ENCODE measurements at places on chromosomes 7 and 10.

GRCh38 chr10:95236068-95236903, 42.2 kb downstream of the ACSM6 start:
- DNase-seq, result no peak

- no peak for DNase-seq
Observed at GRCh38 chr10:82628373-82628772, 753.4 kb downstream of the NRG3 start.

GRCh38 chr10:56469482-56469881, 108.4 kb upstream of the ZWINT start:
- DNase-seq, result no peak

- peak; percentile 35 for DNase-seq
Observed at GRCh38 chr10:42753126-42753506, 29.5 kb upstream of the BMS1 start.

DNA sequence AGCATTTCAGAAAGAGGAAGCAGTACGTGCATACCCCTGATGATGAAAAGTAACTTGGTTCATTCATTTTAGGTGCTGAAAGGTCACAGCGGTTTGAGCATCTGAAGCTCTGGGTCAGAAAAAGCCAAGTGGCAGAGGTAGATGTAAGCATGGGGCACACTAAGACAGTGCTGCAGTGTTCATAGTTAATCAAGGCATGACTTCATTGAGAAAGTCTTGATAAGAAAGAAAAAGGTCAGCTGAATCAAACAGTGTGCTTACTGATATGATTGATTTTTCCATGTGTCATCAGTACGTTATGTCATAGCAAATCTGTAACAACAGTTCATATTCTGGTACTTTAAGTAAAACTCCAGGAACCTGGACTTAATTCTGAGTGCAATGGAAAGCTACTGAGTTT, 107.7 kb upstream of the PCLO start:
- no peak for DNase-seq

GRCh38 chr10:33136271-33136670, 178.2 kb upstream of the ITGB1 start:
- no peak for DNase-seq

GRCh38 chr10:8214587-8214986, 160.1 kb downstream of the GATA3 start:
- no peak for DNase-seq

DNA sequence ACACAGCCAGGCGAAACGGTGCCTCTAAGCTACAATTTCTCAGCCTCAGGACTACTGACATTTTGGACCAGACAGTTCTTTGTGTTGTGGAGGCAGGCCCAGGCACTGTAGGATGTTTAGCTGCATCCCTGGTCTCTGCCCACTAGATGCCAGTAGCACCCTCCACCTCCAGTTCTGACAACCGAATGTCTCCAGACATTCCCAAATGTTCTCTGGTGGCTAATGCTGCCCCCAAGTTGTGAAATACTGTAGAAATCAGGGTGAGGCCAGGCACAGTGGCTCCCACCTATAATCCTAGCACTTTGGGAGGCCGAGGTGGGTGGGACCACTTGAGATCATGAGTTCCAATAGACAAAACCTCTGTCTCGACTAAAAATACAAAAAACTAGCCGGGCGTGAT, 18.2 kb downstream of the HNRNPF start:
- DNase-seq, result no peak

DNA sequence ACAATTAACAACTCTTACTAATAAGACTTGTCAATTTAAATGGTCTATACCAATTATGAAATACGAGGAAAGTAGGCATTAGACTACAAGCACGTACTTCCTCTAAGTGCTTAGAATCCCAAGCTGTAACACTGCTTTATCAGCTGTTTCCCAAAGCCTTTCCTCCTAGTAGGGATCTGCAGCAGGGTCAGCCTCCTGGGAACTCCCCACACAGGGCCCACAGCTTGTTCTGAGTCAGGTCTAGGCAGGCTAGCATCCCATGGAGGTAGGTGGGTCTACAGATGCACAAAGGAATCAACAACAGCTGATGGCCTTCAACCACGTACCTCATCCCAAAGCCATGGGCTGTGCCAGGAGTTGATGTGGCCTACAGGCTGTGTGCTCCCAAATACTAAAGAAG, 14.7 kb downstream of the MMS19 start:
- DNase-seq, result no peak

DNA sequence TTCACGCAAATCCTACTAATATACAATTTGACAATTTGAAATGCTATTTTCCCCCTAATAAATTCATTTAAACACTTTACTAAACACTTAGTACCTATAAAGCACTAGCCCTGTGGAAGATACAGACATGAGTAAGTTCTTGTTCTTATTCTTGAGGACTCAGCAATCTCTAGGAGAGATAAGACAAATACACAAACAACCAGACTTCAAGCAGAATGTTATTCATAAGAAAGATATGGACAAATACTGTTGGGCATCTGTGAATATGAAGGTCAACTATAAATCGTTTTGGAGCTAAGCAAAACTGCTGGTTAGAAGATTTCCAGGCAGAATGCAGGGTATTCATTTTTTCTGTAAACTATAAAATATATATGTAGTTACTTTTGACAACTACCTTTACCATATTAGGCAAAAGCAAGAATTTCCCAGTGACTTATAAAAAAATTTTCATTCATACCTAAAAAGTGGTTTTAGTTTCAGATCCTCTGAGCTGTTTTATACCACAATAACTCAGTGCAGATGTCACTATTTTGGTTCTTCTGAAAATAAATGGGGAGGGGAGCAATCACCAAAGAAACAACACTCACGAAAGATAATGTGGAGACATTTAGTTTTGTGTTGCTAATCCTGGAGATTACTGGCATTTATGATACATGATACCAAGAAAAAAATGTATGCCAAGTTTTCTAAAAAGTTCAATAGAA, 3.8 kb downstream of the VPS41 start:
- DNase-seq, result no peak
